ENCODE measurements at places on chromosomes 16 and 17.

DNA sequence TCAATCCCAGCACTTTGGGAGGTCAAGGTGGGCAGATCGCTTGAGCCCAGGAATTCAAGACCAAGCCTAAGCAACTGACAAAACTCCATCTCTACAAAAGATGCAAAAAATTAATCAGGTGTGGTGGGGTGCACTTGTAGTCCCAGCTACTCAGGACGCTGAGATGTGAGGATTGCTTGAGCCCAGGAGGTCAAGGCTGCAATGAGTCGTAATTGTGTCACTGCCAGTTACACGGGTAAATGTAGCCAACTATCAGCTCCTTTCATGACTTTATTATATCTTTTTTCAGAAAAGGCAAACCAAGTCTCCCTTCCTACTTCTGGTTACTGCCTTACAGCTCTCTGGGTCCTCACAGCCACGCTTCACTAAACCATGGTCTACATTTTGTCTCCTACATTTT lies 4.0 kb downstream of the SDF2 start:
- no peak for DNase-seq

- no peak for DNase-seq
Measured at GRCh38 chr16:81842564-81843242, 63.6 kb downstream of the PLCG2 start.

- DNase-seq, result peak; percentile 86
Measured at GRCh38 chr17:47663912-47664623, 14.3 kb downstream of the KPNB1 start.

- no peak for DNase-seq
Measured at GRCh38 chr17:8939496-8940334, 25.8 kb downstream of the PIK3R5 start.

- no peak for DNase-seq
Measured at GRCh38 chr17:29722411-29723198, 99.9 kb upstream of the CORO6 start.

DNA sequence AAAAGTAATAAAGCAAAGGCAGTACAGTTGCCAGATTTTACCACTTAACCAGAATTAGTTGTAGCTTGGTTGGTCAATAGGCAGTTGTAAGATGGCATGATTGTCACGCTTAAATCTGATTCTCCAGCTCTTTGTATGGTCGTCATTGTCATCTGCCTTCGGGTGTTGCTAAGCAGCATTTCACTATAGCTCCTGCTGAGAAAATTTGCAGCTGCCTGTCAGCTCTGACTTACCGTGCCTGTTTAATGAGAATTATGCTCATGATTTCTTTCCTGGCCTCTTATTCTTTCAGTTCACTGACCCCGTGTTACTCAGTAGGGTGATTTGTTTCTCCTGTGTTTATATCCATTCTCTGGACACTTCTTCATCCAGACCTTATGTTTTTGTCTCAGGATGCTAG lies 66.7 kb downstream of the TANGO6 start:
- no peak for DNase-seq

- DNase-seq, result no peak
Measured at GRCh38 chr16:78628461-78629045, 529.1 kb downstream of the WWOX start.

DNA sequence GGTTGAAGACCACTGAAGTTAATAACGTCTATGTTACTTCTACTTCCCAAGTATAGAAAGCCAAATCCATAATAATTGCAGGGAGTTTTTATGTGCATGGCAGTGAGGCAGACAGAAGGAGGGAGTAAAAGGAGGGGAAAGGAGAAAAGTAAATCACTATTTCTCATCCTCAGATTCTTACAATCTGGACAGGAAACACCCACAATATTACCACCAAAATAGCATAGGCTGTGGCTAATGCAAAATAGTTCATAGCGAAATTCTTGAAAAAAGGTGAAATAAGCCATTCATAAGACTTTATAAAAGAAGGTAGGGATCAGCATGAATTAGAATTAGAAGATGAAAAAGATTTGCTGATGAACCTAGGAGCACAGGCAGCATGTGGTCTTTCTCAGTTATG lies 128.1 kb downstream of the KCNJ2 start:
- DNase-seq, result no peak

- no peak for DNase-seq
Measured at GRCh38 chr17:77958716-77959125, 218 bp downstream of the TNRC6C start.

DNA sequence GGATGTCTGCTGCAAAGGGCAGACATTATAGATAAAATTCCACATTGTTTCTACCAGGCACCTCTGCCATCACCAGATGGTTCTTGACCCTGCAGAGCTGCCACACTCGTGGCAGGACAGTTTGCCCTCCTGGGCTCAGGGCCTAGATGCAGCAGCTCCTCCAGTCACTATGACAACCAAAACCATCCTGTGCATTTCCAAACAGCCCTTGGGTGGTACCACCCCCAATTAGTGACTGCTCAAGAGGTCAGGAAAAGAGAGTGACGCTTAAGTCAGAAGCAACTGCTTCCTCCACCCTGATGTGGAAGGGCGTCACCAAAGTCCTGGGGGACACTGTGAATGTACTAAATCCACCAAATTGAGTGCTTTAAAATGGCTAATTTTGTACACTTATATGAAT lies 109.2 kb downstream of the C16orf95 start:
- no peak for DNase-seq

- no peak for DNase-seq
Measured at GRCh38 chr17:50961282-50962220, 95.4 kb upstream of the TOB1 start.

- DNase-seq, result no peak
Measured at GRCh38 chr17:44912763-44913544, 2.3 kb downstream of the GFAP start.

DNA sequence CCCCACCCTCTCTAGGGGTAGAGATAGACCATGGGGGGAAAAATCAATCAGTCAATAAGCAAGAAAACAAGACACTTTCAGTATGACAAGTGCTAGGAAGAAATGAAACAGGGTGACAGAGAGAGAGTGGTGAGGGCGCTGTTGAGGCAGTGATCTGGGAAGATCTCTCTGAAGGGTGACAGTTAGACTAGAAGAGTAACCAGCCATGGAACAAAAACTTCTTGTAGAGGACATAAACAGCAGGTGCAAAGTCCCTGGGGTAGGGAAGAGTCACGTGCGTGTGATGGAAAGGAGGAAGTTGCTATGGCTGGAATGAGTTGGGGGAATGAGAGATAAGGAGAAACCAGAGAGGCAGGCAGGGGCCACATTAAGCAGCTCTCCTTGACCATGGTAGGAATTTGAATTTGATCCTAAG lies 16.8 kb upstream of the EMP2 start:
- DNase-seq, result no peak

DNA sequence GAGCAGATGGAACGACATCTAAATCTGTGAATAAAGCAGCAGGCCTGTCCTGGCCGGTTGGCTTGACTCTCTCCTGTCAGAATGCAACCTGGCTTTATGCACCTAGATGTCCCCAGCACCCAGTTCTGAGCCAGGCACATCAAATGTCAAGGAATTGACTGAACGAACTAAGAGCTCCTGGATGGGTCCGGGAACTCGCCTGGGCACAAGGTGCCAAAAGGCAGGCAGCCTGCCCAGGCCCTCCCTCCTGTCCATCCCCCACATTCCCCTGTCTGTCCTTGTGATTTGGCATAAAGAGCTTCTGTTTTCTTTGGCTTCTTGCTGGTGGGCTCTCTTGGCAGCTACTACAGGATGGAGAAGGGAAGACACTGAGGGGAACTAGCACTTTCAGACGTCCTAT lies 4.1 kb upstream of the RSAD1 start:
- no peak for DNase-seq

- DNase-seq, result peak; percentile 88
Measured at GRCh38 chr17:49496183-49496866, 1.2 kb downstream of the NGFR start.

GRCh38 chr17:21271454-21272183 lies 12.9 kb upstream of the MAP2K3 start:
- no peak for DNase-seq

GRCh38 chr16:61421111-61421510 lies 615.1 kb downstream of the CDH8 start:
- no peak for DNase-seq

DNA sequence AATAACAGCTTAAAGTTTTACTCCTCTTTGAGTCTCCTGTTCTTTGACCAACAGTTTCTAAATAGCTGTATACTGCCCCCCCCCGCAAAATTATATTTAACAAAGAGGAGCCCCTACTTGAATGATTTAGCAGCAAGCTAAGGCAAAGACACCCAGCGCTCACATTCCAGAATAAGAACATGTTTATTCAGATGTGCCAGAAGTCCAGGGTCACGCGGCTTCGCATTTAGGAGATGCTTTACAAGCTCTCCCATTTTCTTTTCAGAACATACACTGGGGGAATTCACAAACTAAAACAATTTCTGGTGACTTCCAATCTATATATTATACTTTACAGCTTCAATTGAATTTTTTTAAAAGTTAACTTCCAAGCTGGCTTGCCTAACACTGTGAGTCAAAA lies 5.3 kb downstream of the PLD6 start:
- DNase-seq, result no peak

- DNase-seq, result peak; percentile 37
Measured at GRCh38 chr17:77598241-77598620, 360.3 kb upstream of the TNRC6C start.

DNA sequence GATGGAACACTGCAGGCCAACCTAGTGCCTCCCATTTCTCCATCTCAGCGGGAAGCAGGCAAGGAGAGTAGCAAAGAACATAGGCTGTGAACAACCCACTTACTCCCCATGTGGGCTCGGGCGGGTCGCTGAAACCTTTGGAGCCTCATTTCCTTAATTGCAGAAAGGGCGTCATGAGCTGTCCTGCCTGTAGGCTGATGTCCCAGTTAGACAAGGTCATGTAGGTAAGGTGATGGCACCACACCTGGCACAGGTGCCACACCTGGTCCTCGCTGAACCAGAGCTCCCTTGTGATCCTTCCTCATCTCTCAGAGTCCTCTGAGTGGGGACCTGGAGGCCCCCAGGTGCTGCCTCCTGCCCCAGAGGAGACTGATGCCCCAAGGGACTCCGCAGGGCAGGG lies 22.9 kb downstream of the ABCC3 start:
- no peak for DNase-seq

DNA sequence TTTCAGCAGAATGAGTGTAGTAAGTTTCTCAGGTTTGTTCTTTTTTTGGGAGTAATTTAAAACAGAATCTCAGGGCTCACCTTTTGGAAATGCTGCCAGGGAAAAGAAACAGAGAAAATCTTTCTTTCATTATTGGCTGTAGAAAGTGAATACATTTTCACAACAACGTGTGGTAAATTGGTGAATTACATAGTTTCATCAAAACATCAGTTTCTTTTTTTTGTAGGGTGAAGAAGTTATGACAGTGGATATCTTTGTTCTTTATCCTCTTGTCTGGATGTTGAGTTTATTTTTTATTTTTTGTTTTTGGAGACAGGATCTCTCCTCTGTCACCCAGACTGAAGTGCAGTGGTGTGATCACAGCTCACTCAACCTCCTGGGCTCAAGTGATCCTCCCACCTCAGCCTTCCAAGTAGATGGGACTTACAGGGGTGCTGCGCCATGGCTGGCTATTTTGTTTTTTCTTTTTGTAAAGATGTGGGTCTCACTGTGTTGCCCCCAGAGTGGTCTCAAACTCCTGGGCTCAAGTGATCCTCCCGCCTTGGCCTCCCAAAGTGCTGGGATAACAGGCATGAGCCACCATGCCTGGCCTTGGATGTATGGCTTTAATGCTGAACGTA lies 2.4 kb downstream of the ZNF267 start:
- no peak for DNase-seq

- DNase-seq, result no peak
Measured at GRCh38 chr16:49527611-49528010, 154.0 kb downstream of the C16orf78 start.

DNA sequence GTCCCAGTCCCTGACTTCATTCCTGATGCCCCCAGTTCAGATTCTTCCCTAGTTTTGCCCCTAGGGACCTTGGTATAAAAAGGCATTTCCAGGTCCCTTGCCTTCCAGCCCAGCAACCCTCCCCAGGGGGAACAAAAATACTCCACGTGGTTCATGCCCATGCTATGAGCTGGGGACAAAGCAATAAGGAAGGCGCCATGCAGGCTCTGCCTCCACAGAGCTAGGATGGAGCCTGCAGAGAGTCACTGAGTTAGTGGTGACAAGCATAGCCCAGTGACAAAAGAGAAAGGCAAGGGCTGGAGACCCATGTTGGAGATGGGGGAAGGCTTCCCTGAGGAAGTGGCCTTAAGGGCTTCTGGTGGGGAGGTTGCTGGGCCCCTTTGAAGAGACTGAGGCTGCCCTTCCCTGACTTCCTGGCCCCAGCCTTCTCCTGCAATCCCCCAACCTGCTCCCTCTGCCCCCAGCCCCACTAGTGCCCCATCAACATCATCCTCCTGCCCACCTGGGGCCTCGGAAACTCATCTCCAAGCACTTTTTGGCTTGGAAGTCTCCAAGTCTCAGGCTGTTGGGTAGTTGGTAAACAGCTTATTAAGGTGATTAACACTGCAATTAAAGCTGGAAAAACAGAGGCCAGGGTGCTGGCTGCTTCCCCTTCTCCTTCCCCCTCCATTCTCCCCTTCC lies 9.6 kb downstream of the DLX3 start:
- DNase-seq, result peak; percentile 48

- peak; percentile 73 for DNase-seq
Measured at GRCh38 chr17:1639549-1640180, 5.9 kb downstream of the SCARF1 start.

DNA sequence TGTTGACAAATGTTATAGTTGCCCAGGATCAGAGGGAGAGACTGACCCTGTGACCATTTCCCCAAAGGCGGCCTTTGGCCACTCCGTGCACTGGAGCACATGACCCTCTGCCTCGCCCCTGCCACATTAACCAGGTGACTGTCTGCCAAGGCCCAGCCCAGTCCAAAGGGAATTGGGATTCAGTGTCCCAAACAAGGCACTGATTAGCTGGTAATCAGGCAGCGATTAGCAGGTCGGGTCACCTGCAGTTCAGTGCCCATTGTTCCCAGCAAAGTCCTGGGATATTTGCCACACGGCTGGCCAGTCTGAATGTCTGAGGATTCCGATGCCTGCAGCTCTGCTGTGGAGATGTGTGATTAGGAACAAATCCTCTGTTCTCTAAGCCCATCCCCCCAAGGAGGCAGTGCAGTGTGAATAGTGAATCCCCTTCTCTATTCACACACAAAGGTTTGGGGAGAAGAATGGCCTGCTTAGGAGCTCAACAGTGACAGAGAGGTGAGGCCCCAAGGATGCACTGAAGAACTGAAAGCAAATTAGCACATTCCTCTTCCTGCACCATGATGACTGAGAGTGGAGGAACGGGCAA lies 123.1 kb upstream of the MAF start:
- peak; percentile 53 for DNase-seq

- DNase-seq, result peak; percentile 59
Measured at GRCh38 chr16:69201787-69202186, 14.8 kb downstream of the SNTB2 start.

DNA sequence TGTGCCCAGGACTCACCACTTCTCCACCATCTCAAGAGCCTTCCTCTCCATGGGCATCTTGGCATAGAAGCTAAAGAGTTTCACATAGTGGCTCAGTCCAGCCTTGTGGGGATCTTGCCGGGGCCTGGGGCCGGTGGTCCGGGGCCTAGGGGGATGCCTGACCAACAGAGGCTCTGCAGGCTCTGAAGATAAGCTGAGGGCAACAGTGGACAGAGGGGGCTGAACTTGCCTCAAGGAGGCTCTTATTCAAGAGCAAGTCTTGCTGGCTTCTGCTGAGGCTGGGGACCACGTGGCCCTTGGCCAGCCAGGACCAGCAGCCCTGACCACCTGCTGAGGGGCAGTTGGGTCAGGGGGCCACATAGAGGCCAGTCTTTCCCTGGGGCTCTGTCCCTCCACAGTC lies 13.5 kb upstream of the THAP11 start:
- no peak for DNase-seq

- no peak for DNase-seq
Measured at GRCh38 chr16:79716645-79717332, 116.3 kb upstream of the MAF start.

GRCh38 chr17:19348081-19348650 lies 14.4 kb downstream of the B9D1 start:
- DNase-seq, result peak; percentile 42

All from islet precursor cell (in vitro differentiated cells).